ENCODE measurements at places on chromosomes 6 and 20.

- peak; percentile 15 for DNase-seq
Measured at GRCh38 chr6:146598772-146599405, at the start of gene ADGB. Gene ADGB (plus strand): TSS chr6:146598972. CDS start chr6:146599041, 69 bp downstream.

DNA sequence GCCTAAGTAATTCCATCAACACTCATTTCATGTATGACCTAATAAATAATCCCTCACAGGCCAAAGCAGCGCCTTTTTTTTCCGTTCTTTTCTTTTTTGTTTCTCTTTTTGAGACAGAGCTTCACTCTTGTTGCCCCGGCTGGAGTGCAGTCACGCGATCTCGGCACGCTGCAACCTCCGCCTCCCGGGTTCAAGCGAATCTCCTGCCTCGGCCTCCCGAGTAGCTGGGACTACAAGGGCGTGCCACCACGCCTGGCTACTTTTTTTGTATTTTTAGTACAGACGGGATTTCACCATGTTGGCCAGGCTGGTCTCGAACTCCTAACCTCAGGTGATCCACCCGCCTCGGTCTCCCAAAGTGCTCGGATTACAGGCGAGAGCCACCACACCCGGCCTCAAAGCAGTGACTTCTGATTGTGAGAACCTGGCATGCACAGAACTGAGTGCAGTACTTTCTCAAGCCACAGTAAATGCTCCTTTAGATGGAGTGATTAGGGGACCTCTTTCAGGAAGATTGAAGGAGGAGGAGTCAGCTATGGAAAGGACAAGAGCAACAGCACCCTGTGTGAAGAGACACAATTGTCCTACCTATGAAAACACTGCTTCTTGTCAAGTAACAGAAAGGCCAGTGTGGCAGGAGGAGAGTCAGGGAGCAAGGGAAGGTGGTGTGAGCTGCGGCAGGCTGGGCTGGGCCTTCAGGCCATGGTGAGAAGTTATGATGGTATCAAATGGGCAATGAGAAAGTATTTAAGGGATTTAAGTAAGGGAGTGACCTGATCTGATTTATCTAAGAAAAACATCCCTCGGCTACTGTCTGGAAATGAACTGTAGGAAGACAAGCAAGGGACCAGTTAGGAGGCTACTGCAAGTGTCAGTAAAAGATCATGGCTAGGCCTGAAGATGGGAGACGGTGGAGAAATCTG lies 1.7 kb upstream of the SCAF8 start:
- DNase-seq, result no peak

GRCh38 chr20:53570446-53571276 lies 23.0 kb downstream of the ZNF217 start:
- DNase-seq, result no peak

GRCh38 chr20:39032997-39033396 lies 70.9 kb downstream of the DHX35 start:
- no peak for DNase-seq

- DNase-seq, result no peak
Measured at GRCh38 chr6:94278146-94278545, 858.8 kb upstream of the EPHA7 start.

GRCh38 chr6:140043357-140043756 lies 668.9 kb upstream of the CITED2 start:
- DNase-seq, result peak; percentile 84

GRCh38 chr20:37314099-37314498 lies 24.6 kb downstream of the MANBAL start:
- no peak for DNase-seq

- DNase-seq, result no peak
Measured at GRCh38 chr20:12882832-12883506, 125.8 kb upstream of the SPTLC3 start.

- DNase-seq, result no peak
Measured at GRCh38 chr6:10554826-10555225, 33.7 kb downstream of the GCNT2 start.

DNA sequence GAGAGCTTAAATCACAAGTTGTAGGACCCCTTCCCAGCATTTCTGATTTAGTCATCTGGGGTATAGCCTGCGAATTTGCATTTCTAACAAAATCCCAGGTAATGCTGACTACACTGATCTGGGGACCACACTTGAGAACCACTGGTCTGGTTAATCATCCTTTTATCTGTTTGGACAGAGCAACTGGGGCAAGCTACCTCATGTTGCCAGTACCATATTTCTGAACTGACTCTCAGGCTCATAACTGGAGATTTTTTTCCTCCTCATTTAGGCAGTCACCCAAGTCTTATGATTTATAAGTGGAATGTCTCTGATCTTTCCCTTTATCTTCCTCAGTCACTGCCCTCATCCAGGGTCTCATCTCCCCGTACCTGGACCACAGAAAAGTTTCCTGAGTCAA lies 12.0 kb upstream of the GTF3C6 start:
- DNase-seq, result no peak

DNA sequence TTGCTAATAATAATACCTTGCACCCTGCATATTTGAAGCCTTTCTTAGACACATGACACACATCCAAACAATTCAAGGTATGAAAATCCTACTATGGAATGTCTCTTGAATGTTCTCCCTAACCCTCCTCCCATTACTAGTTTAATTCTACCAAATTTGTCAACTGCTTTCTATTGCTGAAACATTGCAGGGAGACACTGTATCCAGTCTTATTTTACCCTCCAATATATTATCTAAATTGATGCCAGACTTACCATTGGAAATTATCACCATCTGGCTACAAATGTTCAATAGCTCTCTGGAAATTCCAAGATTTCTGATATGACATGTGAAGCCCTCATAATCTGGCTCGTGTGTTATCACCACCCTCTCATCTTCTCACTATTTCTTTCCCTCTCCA lies 1027.3 kb upstream of the CITED2 start:
- no peak for DNase-seq

DNA sequence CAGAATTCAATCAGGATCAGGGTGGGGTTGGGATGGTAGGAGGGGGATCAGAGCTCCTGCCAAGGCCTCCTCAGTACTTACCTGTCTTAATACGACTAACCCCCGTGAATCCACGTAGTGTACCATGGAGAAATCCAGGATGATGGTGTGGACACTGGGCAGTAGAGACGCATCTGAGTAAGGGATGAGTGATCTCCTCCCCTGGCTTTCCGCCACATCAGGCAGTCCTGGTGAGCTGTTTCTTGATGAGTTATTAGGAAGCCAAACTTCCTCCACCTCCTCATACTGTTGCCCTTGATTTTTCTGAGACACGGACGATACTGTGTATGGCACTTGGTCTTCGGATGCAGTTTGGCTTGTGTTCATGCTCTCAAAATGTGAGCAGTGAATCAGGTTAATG lies 34.2 kb upstream of the SRPK1 start:
- DNase-seq, result no peak

DNA sequence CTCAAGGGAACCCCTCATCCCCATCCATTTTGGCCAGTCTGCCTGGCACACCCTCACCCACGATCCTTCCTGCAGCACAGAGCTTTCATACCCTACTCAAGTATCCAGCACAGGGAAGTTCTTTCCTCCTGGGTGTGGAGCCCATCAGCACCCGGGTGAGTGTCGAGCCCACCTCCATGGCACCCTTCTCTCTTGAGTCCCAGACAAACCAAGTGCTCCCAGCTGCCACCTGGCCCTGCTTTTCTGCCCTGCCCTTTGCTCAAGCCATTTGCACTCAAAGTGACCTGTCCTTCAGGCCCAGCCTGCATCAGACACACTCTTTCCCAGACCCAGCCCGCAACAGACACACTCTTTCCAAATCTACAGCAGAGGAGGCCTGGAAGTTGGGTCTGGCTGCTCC lies 257.2 kb downstream of the DLL1 start:
- DNase-seq, result no peak

- no peak for DNase-seq
Measured at GRCh38 chr6:6494677-6495076, 93.8 kb upstream of the LY86 start.

- no peak for DNase-seq
Measured at GRCh38 chr6:11413117-11413687, 124.3 kb upstream of the TMEM170B start.

GRCh38 chr6:8993111-8993510 lies 557.8 kb upstream of the SLC35B3 start:
- DNase-seq, result no peak

GRCh38 chr6:128870746-128871145 lies 12.2 kb upstream of the LAMA2 start:
- DNase-seq, result no peak

GRCh38 chr6:38480036-38480435 lies 159.7 kb downstream of the BTBD9 start:
- DNase-seq, result no peak

DNA sequence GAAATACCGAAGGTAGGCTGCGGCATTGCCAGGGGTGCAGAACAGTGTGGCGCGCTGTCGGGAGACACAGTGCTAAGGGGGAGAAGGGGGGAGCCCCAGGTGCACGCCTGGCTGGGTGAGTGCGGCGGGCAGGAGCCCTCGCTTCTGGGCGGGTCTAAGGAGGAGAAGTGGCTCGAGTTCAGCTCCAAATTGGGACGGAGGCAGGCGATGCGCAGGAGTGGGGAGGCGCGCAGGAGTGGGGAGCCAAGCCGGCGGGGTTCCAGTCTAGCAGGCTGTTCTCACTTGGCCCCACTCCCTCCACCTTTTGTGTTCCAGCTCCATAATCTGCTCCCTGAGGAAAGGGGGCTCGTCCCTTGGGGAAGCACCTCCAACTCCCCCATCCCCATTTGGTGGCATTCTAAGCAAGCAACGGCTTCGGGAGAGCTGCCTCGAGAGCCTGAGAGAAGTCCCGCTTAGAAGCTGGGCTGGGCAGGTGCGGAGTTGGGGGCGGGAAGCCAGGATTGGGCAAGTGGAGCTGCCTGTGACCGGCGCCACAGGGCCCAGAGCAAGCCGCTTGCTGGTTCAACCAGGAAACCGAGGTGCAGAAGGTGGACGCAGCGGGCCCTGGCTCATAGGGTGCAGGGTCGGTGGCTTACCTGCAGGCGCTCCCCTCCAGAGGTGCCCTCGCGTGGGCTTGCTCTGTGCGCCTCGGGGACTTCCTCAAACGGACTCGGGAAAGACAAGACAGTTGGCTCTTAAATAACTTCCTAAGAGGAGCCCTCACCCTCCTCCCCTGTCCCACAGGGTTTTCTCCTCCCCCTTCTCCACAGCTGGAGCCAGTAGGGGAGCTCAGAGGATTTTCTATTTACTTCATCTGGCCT lies at the start of gene F13A1:
Gene F13A1 (minus strand): TSS at position 711 of the 860 bp plus-strand sequence. CDS start 1,998 bp downstream, outside the sequence.
- DNase-seq, result no peak

- no peak for DNase-seq
Measured at GRCh38 chr6:10485406-10485805, 35.7 kb upstream of the GCNT2 start.

DNA sequence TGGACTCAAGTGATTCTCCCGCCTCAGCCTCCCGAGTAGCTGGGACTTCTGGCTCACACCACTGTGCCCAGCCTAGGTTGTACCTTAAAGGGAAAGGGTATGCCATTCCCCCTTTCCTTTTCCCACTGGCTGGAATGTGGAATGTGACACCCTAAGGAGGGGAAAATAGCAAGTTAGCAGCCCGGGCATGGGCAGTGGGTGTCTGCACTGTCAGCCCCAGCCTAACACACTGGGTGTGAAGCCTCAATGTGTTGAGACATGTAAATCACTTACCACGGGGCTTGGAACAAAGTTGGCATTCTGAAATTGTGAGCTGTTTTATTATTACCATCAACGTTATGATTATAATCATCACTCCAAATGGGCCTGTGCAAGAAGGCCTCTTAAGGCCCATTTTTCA lies 80.8 kb upstream of the PTPN1 start:
- DNase-seq, result no peak

GRCh38 chr6:2773449-2773848 lies 8.3 kb downstream of the WRNIP1 start:
- DNase-seq, result no peak

DNA sequence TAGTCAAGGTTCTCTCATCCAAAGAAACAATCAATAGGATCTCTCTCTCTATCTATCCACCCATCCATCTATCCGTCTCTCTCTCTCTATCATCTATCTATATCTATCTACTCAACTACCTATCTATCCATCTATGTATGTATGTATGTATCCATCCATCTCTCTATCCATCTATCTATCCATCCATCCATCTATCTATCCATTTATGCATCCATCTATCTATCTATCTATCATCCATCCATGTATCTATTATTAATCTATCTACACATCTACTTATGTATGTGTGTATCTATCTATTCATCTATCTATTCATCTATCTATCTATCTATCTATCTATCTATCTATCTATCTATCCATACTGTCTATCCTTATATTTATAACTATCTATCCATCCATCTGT lies 99.3 kb downstream of the FNDC1 start:
- DNase-seq, result no peak

GRCh38 chr6:149446791-149447376 lies 37.9 kb downstream of the ZC3H12D start:
- no peak for DNase-seq

DNA sequence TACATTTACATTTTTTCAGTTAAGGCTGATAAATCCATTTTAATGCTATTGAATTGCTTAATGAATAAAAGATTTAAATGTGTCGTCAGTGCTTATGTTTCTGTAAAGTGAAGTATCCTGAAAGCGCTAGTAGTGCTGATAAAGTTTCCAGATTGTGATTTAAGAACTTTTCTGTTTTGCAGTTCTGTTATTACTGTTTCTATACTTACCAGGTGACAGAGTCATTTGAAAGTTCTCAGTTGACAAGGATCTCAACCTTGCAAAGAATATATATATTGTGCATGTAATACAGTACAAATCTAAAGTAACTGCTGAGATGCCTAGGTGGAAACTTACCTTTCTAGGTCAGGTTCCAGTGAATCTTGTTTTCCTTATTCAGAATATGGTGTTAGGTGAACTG lies 201.8 kb downstream of the ARID1B start:
- no peak for DNase-seq

DNA sequence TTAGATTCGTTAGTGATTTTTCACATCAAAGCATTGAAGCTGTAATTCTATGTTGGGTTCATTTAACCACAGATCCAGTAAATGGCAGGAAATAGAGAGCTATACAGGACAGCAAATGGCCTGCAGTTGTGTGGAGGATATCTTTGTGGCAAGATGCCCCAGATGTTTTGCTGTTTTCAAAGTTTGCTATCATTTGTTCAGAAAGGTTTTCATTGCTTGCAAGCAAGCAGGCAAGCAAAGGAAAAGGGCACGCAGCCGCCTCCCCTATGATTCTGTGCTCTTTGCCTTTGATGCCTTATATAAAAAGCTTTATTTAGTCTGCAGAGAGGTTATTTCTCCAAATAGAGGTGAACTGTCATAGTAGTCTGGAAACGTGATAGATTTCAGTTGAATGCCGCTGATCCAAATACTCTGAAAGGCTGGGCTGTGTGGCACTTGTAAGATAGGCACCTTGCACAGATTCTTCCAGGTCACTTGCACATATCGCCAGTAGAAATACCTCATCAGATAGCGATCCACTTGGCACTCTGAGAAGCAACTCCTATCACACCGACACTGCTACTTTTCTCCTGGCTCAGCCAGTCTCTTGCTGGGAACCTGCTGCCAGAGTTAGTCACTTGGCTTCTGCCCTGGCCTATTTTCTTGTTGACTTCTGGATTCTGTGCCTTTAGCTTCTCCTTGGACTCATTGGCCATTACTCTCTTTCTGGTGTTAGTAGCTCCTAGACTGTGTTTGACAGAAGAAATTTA lies 66.4 kb downstream of the UTRN start:
- no peak for DNase-seq

- no peak for DNase-seq
Measured at GRCh38 chr20:35166242-35166830, 5.5 kb upstream of the PROCR start.

- DNase-seq, result peak; percentile 51
Measured at GRCh38 chr6:144661116-144661806, 376.1 kb downstream of the UTRN start.

- DNase-seq, result no peak
Measured at GRCh38 chr6:167580619-167580911, 246.1 kb upstream of the AFDN start.

GRCh38 chr6:82441047-82441855 lies 77.6 kb downstream of the TPBG start:
- DNase-seq, result no peak
